Fibroblast of villous mesenchyme (primary cell): ENCODE measurements at places on chromosomes 2 and 18. TPM values are rescaled to one million over a fixed set of nuclear protein-coding genes. Genes with fewer than 3 reads are reported as not detected.

DNA sequence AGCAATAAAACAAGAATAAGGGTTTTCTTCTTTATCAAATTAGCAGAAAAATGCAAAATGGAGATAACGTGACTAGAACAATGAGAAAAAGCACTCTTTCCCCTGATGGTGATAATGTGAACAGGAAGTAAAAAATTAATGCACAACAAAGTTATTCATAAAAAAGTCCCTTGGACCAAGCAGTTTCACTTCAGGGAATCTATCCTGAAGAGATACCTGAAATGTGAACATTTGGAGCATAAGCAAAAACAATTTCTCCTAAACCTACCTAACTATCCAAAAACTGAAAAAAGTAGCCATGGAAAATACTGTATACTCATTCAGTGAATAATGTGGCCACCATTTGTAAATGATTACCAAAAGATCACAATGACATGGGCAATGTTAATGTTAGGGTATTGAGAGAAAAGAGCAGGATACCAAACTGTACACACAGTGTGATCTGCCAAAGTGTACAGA is 48.7 kb downstream of the TRIP12 start:
- DNase-seq, result no peak

GRCh38 chr2:80469428-80469827 is 164.9 kb upstream of the LRRTM1 start:
- DNase-seq, result no peak

KCNG2 gene
- total RNA-seq, result under 0.01 and 0.64 TPM in 2 replicates

- DNase-seq, result no peak
Observed at GRCh38 chr2:28406276-28407096, 13.8 kb downstream of the FOSL2 start.

DNA sequence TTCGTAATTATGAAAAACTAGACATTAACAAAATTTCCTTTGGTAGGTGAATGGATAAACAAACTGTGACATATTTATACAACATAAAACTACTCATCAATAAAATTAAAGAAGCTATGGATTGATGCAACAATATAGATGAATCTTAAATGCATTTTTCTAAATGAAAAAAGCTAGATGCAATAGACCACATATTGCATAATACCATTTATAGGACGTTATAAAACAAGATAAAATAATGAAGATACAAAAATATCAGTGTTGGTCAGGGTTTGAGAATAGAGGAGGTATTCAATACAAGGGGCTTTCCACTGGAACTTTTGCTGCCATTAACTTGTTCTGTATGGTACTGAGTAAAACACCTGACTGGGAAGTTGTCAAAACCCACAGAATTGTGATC is 314.4 kb downstream of the GRB14 start:
- DNase-seq, result no peak
